Breast epithelium (tissue), 4 donors: ENCODE measurements at places on chromosomes 3 and 15.

- DNase-seq = no peak
Observed at GRCh38 chr3:56974247-56974930, 86.1 kb upstream of the SPATA12 start.

DNA sequence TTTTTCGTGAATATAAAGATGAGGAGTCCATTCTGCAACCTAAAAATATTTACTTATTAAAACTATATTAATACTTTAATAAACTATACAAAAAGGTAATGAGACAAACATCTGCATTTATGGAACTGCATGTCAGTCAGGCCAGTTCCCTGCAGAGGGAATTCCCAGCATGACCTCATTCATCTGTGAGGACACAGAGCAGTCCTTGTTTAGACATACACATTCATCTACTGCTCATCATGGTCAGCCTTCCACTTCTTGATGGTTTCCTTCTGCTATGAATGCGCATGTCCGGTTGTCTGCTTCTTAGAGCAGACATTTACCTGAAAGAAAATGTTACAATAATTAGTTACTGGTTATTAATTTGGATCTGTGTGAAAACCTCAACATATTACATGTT is 3.3 kb upstream of the ACTR8 start:
- DNase-seq = no peak

DNA sequence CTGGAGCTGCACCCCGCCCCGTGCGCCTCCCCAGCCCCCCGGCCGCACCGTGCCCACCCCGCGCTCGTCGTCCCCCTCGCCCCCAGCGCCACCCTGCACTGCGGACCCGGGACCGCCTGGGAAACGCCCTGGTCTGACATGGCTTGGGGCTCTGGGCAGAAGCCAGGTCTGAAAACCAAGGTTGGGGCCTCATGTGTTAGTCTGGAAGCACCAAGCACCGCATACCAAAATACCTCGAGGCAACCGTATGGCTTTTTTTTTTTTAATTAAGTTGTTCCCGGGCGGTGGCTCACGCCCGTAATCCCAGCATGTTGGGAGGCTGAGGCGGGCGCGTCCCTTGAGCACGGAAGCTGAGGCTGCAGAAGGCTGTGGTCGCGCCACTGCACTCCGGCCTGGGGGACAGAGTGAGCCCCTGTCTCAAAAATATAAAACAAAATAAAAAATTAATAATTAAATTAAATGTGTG is 91.5 kb upstream of the CHD2 start:
- peak; percentile 75 for DNase-seq

DNA sequence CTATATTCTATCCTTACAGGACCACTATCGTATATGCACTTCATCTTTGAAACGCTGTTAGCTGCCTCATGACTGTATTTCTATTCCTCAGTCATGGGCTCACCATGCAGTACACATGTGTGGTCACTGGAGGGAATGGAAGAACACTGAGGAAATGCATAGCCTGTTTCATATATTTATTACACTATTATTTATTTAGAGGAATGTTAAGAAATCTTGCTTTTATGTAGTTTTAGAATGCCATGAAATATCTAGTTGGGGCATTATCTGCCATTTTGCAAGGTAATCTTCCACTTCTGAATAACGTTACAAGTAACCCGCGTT is 155.7 kb downstream of the IGF1R start:
- no peak for DNase-seq

DNA sequence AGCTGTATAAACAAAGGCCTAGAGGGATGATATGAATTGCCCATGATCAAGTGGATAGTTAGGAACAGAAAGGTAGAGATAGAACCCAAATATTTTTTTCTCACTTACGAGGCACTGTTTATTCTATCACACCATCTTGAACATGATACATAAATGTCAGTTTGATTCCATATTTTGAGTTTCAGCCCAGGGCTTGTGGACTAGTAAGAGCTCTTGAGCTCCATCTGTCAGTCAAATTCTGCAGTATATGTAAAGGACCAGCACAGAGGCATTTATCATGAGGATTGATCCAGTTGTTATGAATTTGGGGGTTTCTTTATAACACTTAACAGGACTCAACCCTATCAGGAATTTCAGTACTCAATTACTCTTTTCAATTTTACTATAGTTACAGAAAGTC is 4.8 kb downstream of the SLC27A2 start:
- no peak for DNase-seq

GRCh38 chr3:131081224-131081623 is 54.5 kb downstream of the NEK11 start:
- DNase-seq = no peak

GRCh38 chr3:31968927-31969418 is 12.1 kb downstream of the OSBPL10 start:
- no peak for DNase-seq

DNA sequence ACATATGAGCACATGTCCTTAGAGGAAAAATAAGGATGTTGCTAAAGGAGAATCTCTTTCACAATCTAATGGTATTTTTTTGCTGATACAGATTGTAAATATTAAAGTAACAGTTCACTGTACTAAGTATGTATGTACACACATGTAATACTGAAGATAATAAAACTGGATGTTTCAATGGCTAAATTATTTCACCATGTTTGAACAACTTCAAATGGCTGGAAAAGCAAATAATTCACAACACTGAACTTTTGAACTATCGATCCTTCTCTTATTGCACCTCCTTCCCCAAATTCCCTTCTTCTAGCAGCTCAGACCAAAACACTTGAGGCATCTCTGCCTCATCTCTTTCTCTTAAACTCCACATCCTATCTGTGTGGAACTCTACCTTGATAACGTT is 149.5 kb downstream of the EPHA3 start:
- no peak for DNase-seq

DNA sequence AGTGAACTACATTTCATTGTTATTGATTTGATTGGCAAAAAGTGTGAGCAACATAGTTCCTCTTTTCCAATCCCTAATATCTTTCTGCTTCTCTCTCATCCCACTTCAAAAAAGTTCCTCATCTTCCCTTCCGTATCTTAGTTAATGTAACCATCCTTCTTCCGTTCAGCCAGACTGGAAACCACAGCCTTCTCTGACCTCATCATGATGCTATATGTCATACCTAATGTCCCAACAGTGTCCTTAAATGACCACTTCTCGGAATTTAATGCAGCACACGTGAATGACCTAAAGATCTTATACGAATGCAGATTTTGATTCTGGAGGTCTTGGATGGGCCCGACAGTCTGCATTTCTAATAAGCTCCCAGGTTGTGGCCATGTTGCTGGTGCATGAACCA is 320.3 kb upstream of the SATB1 start:
- no peak for DNase-seq

- peak; percentile 43 for DNase-seq
Observed at GRCh38 chr15:39472621-39473297, 108.1 kb upstream of the THBS1 start.

DNA sequence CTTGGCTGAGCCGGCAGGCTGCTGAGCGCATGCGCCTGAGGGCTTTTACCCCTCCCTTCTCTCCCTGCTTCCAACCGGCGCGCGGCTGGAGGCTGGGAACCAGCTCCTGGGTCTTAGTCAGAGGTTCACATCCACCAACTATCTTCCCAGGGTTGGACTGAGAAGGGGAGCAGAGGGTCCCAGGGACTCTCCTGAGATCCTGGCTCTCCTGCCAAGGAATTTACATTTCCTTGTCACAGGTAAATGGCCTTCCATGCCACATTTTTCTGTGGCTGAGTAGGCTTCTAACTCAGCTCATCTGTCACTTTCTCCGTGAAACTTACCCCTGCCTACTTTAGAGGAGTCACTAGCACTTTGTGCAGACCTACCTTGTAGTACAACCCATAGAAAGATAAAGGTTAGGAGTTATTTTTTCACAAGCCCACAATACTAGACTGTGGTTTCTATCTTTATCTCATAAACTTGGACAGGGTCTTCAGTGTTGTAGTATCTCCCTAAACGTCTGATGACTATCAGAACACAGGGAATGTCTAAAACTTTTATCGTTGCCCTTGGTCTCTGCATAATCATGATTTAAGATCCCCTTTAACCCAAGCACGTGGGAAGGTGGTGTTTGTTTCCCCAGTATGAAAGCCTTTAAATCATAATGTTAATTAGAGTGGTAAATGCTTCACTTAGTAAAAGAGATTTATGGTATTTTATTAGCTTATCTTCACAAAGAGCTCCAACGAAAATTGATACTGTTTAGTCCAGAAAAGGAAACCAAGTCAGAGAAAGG is 638 bp upstream of the TBC1D5 start:
- DNase-seq = no peak

- no peak for DNase-seq
Observed at GRCh38 chr3:9384141-9384828, 13.1 kb upstream of the SETD5 start.

GRCh38 chr15:101142711-101143110 is 109.1 kb downstream of the CHSY1 start:
- no peak for DNase-seq

DNA sequence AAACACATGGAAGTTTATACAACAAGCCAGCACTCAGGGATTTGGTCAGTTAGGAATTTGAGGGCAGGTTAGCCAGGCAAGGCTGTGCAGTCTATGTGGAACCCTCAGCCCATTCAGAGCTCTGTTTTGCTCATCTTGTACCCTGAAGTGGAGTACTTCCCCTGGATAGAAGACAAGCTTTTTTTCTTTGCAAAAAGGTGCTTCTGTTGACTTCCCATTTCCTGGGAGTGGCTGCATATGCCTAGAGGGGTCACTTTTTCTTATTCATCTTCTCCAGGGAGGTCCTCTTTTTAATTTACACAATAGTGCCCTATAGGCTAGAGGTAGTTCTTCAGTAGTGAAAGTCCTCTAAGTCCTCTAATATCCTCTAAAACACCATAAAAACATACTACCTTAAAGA is 225.0 kb upstream of the P2RY1 start:
- DNase-seq = no peak

DNA sequence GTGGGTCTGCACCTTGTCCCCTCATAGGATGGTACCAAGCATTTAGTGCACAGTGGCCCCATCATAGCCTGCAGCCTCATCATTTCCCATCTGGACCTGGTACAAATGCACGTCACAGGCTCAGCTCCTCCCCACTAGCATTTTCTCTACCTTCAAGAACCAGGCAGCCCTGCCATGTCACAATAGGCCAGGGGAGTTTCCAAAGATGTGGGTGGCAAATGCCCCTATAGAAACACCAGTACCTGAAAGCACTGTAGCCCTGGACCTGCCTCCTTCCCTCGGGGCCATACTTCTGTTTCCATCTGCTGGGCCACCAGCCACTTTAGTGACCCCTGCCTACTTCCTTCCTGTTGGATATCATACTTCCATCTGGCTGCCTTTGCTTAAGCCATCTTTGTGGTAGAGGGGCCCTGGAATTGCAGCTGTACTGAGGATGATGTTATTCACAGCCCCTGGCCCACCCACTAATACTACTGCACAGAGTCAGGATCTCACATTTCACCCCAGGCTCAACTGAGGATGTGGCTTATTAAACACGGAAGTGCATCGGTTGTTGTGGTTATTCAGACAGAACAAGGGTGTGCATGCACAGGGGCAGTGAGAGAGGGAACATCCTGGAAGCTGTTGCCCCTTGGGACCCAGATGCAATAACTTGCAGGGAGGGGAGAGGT is 3.8 kb downstream of the TCTA start:
- DNase-seq = no peak
